Fibroblast of skin of left quadriceps (primary cell): ENCODE measurements at places on chromosomes 1 and 21.

GRCh38 chr1:152047413-152047729 lies 10.6 kb upstream of the S100A11 start:
- DNase-seq: no peak

DNA sequence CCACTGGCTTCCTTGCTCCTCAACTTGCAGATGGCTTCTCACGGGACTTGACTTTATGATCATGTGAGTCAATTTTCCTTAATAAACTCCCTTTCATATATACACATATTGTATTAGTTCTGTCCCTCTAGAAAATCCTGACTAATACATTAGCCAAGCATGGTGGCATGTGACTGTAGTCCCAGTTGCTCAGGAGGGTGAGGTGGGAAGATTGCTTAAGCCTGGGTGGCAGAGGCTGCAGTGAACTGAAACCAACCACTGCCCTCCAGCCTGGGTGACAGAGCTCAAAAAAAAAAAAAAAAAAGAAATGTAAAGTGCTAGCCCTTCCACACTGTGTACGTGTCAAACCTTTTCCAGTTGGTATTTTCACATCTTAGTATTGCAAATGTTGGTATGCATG lies 857.0 kb downstream of the LTN1 start:
- DNase-seq: no peak

DNA sequence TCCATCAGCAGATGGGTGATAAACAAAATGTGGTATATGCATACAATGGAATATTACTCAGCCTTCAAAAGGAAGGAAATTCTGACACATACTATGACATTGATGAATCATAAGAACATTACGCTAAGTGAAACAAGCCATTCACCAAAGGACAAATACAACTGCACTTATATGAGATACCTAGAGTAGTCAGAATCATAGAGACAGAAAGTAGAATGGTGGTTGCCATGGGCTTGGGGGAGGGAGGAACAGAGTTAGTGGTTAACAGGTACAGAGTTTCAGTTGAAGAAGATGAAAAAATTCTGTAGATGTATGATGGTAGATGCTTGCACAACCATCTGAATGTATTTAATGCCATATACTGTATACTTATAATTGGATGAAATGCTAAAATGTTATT lies 39.1 kb upstream of the KCNK2 start:
- no peak for DNase-seq

DNA sequence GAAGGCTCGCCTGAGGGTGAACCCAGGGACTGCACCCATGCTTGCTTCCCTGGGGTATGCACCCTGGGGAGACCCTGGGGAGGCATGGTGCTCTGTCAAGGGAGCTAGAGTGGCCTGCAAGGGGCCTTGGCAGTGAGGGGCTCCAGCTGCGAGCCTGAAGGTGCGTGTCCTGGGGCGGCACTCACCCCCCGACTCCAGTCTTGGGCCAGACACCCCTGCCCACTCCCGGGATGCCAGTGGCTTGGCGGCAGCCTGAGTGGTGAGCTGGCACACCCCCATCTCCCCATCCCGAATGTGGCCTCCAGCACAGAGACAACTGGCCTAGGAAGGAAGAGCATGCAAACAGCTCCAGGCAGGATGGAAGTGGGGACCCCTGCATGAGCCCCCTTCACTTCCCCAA lies 2.6 kb downstream of the SUMO3 start:
- DNase-seq: no peak
